ENCODE measurements at places on chromosomes 2 and 18.

- DNase-seq = no peak
Measured at GRCh38 chr2:240167588-240167880, 27.1 kb upstream of the OTOS start.

GRCh38 chr2:154402213-154402612 lies 296.3 kb upstream of the KCNJ3 start:
- DNase-seq = no peak

DNA sequence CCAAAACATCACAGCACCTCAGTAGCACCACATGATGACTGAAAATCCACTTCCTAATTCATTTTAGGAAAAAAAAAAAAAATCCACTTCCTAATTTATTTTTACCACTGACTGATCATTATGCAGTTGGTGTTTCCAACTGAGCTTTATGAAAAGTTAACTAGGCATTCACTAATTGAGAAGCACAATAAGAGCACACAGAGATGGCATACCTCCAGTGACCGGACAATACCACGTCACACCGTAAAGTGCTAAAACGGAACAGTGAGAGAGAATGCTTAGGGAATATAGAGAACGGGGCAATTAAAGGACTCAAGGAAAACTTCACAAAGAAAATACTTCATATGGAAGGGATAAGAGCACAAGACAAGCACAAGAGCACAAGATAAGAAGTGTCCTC lies 212.5 kb downstream of the NBAS start:
- no peak for DNase-seq

DNA sequence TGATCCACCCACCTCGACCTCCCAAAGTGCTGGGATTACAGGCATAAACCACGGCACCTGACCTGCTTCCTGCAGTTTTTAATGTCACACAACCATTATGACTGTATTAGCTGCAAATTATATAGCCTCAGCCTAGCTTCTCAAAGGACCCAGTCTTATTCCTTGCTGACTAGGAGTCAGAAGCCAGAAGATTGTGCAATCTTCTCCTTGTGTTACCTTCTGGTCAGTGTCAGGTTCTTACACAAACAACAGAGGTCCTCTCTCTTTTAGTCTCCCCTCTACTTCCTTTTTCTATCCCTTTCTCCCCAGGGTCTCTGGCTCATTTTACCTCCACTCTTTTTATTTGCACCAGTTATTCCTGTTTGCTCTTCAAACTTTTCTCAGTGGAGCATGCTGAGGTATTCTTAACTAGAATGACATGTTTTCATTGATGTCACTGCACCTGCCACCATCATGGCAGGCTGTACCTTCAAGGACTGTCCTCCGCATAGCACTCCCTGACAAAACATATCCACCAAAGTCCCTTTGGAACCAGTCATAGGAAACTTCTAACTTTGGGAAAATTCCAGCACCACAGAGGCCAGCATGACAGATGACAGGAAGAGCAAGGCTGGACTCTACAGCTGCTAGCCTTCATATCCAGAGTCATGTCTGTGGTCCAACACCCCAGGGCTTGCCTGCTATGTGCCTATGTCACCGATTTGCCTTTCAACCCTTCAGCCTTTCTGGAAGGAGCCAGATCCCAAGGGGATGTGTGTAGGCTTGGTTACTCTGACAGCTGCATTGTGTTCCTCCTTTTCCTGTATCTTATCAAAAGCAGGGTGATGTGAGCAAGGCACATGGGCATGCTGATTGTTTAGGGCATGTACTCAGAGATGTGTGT lies 45.2 kb upstream of the EPC2 start:
- no peak for DNase-seq

GRCh38 chr2:129491308-129491707 lies 488.2 kb upstream of the RAB6C start:
- DNase-seq = no peak

- no peak for DNase-seq
Measured at GRCh38 chr2:101981504-101981903, 10.3 kb upstream of the IL1R2 start.

GRCh38 chr2:234399451-234400246 lies 97.2 kb downstream of the ARL4C start:
- DNase-seq = no peak

- DNase-seq = no peak
Measured at GRCh38 chr2:55148269-55148668, 83.8 kb downstream of the CLHC1 start.

GRCh38 chr18:61076986-61077385 lies 256.2 kb upstream of the CDH20 start:
- no peak for DNase-seq

DNA sequence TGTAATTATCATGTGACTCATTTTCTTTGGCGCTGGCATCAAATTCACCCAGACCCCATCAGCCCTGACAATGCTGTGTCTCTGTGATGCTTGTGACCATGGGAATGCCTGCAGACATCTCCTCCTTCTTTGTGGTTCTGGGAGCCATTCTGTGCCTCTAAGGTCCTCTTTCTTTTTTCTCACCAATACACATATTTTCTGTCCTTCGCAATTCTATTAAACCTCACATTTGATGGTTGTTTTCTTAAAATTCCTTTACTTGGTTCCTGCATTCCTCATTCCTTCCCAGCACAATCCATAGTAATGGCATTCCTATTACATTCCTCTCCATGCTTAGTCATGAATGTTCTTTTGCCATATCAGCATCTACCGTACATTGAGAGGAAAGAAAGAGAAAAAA lies 375.3 kb downstream of the PIK3C3 start:
- DNase-seq = no peak

- peak; percentile 84 for DNase-seq
Measured at GRCh38 chr18:13614641-13615288, 111.6 kb downstream of the FAM210A start.

DNA sequence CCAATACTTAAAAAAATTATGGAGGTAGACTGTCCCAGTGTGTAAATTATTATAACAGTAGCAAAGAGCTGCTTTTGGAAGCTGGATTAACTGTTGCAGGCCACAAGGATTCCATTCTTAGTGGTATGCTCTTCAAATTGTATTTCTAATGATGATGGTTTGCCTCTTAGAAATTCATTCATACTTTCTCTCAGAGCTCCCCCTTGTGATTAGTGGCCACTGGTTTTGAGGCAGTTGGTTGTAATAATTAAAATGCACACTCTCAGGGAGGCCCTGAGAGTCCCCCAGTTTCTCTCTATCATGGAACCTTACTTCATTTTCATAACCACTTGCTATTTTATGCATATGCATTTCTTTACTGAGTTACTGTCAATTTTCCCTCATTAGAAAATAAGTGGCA lies 122.5 kb downstream of the PLA2R1 start:
- no peak for DNase-seq

DNA sequence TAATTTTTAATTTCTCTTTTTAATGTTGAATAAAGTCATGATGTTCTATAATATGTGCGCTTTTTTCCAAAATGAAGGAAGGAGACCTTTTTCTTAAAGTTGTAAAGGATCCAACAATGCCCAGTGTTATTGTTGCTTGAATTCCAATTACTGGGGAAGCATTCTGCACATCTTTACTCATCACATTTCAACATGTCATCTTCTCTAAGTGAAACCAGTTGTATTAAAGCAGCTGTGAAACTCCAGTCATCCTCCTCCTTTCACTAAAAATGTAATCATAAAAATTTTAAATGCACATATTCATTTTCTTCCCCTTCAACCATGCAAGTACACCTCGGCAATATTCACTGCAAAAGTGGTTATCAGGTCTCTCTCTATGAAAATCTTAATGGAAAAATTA lies 722.7 kb downstream of the TSN start:
- no peak for DNase-seq

- no peak for DNase-seq
Measured at GRCh38 chr2:64277101-64277849, 133.1 kb upstream of the PELI1 start.

Data from bone marrow (tissue), 2 donors.